ENCODE measurements at places on chromosomes 4 and X.

GRCh38 chrX:20240201-20240600 lies 26.5 kb downstream of the RPS6KA3 start:
- DNase-seq, result no peak

- no peak for DNase-seq
Observed at GRCh38 chr4:2913168-2913567, 50.0 kb downstream of the NOP14 start.

- DNase-seq, result no peak
Observed at GRCh38 chr4:3320361-3321023, 27.7 kb downstream of the RGS12 start.

- no peak for DNase-seq
Observed at GRCh38 chr4:58491620-58492019, 1381.4 kb upstream of the IGFBP7 start.

DNA sequence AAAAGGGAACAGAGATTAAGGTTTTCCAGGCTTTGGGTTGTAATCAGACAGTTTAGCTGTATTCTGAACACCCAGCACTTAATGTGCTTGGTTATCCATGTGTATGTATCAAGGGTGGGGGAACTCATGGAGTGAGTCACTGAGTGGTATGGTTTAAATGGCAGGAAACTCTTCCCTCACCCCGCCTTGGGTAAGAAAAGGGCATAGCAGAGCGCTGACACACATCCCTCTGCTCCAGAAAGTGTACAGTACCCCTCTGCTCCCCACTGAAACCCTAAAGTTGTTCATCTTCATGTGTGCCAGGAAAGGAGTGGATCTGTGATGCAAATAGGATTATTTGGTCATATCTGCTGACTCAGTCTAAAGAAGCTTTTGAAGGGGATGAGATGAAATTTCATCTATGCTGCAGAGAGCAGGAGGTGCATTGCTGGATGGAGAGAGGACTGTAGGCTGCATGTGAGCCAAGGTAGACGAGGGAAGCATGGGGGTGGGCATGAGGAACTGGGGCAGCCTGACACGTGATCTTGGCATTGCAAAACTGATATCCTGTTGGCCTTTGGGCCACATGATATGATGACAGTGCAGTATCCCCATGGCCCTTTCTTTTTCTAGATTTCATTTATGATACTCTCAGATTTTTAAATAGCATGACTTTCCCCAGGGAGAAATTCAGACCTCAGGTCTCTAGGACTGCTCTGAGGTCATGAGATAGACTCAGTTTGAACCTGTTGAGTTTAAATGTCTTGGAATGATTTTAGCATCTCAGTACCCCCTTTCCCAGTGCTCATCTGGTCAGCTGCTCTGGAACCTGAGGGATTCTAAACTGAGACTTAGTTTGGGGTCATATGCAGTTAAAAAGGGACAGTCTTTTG lies 84.8 kb downstream of the TMEM164 start:
- no peak for DNase-seq

- DNase-seq, result no peak
Observed at GRCh38 chr4:142155347-142155746, 519.0 kb downstream of the IL15 start.

GRCh38 chr4:10982305-10982704 lies 297.7 kb upstream of the CLNK start:
- DNase-seq, result no peak

GRCh38 chrX:100408713-100409609 lies 1.1 kb downstream of the PCDH19 start:
- no peak for DNase-seq

DNA sequence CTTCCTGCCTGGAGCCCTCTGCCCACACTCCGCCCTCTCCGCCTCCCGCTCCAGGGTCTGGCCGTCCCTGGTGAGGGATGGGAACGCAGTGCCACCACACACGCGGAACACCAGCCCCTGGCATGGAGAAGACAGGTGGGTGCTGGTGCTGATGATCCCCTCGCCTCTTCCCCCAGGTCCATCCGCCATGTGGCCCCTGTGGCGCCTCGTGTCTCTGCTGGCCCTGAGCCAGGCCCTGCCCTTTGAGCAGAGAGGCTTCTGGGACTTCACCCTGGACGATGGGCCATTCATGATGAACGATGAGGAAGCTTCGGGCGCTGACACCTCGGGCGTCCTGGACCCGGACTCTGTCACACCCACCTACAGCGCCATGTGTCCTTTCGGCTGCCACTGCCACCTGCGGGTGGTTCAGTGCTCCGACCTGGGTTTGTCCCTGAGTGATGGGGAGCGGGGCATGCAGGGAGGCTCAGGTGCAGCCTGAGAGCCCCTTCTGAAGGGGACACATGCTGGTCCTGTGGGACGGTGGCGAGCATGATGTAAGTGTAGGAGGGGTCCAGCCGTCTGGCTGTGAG lies 9.8 kb downstream of the BGN start:
- DNase-seq, result no peak

- no peak for DNase-seq
Observed at GRCh38 chr4:125703443-125703842, 388.7 kb downstream of the FAT4 start.

GRCh38 chr4:41784191-41784979 lies 35.9 kb upstream of the PHOX2B start:
- no peak for DNase-seq

GRCh38 chr4:150176547-150176946 lies 98.3 kb downstream of the DCLK2 start:
- no peak for DNase-seq

GRCh38 chrX:132271311-132271778 lies 52.1 kb upstream of the RAP2C start:
- DNase-seq, result no peak

GRCh38 chr4:130368668-130369067 lies 1272.7 kb downstream of the C4orf33 start:
- DNase-seq, result no peak

DNA sequence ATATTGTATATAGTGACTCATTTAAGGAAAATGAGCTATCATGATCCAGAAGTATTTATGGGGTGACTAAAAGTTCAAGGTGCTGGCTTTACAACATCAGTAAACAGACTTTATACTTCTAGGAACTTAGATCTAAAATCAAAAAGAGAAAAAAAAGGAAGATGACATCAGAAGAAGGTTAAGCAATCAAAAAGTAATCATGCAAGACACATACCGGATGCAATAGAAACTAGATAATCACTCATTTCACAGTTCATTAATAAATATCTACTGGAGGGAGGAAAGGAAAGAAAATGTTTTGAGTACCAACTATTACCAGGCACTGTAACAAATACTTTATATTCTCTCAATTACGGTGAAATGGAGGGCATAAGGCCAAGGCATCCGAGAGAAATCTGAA lies 276.4 kb downstream of the SPRY1 start:
- DNase-seq, result no peak

- no peak for DNase-seq
Observed at GRCh38 chr4:136680271-136680670, 852.0 kb downstream of the PCDH18 start.

DNA sequence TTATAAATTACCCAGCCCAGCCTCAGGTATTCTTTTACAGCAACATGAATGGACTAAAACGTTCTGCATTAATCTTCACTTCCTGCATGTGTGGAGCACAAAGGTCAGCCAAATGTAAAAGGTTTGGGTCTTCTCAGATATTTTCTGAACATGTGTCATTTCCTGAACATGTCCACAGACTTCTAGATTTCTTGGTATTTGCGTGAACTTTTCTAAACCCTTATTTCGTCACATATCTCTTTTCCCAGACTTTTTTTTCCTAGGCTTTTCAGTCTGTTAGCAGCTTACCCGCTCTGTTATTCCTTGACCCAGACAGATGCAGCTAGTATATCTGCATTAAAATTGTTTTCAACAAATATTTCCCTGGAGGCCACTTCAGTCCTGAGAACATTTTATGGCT lies 57.3 kb upstream of the USP51 start:
- no peak for DNase-seq

- no peak for DNase-seq
Observed at GRCh38 chr4:153834901-153835300, 46.0 kb upstream of the SFRP2 start.

DNA sequence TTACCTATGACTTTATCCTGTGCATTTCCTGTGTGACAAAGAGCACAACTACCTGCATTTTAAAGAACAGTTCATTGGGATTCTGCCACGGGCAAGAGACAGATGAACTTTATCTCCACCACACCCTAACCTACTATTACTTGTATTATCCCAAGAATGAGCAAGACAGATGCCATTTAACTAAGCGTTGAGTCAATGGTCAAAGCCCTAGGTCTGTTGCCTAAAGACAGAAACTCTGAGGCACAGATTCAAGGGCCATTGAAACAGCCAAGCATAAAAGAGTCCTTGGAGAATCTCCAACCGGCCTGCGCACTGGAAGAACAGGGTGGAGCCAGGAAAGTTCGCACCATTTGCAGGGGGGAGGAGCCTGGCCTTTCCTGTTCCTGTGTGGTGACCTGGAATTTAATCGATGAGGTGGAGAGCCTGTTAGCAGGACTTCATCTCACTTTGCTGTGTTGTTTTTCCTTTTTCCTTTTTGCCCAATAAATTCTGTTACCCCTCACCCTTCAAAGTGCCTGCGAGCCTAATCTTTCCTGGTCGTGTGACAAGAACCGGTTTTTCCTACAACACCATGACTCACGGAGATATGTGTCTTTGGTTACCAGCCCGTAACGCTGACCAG lies 146.4 kb upstream of the DIAPH2 start:
- no peak for DNase-seq

DNA sequence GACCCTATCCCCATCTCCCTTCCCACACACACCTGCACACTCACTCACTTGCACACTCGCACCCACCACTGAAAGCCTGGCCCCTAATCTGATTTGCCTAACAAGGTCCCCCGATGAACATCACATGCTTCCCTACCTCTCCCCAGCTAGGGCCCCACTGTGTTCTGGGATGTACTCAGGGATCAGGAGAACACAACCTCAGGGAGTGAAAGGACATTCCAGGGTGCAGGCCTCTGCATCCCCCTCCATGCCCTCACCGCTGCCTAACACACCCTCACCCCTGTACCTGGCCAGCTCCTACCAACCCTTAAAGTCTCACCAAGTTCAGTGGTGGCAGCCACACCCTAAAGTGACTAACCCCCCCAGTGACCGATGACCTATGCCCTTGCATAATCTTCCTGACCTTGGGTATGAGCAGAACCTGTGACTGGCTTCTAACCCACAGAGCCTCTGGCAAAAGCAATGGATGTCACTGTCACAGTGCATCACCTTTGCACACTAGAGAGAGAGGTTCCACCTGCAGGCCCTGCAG lies 2.4 kb upstream of the AFAP1 start:
- DNase-seq, result no peak

- no peak for DNase-seq
Observed at GRCh38 chrX:141811438-141811837, 26.7 kb upstream of the MAGEC3 start.

- no peak for DNase-seq
Observed at GRCh38 chr4:151418856-151419255, 9.9 kb downstream of the FHIP1A start.

DNA sequence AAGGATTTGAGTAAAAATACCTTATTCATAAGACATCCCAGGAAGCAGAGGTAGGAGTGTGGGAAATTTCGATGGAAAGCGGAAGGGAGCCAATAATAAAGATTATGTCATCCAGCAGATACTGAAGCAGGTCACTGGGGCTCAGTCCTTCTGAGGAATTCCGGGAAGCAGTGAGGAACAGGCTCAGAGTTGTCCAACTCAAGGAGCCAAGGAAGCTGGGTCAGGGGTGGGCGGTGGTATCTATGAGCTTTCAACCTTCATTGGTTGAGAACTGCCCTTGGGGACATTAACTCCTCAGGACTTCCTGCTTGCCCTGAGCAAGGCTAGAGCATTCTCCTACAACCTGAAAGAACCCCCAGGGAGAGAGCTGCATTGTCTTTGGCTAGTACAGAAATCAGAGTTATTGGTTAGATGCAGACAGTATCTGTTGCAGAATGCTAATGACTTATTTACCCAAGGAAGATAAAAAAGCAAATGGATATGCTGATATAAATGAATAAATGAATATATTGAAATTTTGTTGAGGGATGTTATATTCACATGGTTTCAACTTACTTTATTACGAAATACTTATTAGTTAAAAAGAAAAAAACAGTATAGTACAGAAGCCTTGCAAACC lies 68.2 kb downstream of the DMP1 start:
- no peak for DNase-seq

DNA sequence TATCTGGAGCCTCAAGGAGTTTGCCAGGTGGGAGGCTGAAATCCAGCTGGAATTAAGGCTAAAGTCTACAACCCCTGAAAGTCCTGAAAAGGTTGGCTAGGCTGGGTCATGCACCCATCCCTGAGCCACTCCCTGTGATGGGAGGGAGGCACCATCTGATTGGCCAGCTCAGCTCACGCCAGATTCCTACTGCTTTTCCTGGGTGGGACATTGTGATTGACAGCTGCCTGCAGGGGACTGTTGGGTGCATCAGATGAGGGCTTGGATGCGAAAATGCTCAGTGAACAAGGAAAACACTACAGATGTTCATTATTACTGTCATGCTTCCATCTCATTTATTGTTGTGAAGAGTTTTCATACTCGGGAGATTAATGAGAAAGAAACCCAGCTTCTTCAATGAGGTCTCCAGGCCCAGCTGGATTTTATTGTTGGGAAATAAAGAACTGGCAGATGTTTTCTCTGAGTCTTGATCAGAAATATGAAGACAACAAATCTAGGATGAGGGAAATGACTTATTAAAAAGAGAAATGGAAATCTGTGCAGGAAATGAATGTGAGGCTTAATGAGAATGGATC lies 185.9 kb downstream of the STK32B start:
- no peak for DNase-seq

DNA sequence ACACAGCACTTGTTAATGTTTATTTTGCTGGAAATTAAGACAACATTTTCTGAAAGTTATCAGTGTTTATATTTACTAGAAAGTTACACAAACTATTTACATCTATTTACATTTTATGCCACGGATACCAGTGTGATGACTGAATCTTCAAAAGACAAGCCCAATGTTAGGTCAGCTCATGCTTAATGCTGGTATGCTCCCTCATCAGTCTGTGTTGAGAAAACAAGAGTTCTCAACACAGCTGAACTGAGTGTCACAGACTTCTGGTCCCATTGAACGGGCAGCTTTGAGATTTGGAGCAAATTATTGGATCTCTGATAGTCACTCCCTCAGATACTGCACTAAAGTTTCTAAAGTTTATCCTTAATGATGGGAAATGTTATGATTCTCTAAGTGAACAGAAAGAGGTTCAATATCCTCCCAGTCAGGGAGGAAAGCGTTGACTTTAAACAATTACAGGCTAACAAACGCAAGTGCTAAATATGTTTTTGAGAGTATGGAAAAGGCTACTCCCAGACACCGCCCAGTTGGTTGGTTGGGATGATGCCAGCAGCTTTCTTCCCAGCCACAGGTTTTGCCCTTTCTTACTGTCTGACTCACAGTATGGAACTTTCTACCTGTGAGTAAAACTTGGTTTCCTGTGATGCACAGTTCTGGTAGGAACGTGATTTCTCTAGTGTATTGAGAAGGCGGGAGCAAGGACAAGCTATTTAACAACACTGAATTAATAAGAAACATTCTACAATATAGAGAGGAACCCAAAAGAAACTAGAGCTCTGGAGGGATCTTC lies 1293.6 kb upstream of the TENM3 start:
- DNase-seq, result no peak

GRCh38 chr4:176262243-176262642 lies 6.8 kb downstream of the ASB5 start:
- no peak for DNase-seq

GRCh38 chr4:106738121-106738520 lies 298.0 kb downstream of the DKK2 start:
- no peak for DNase-seq
